ENCODE measurements at places on chromosomes 1 and 21. TPM values are rescaled to one million over a fixed set of nuclear protein-coding genes. Genes with fewer than 3 reads are reported as not detected.

GRCh38 chr1:56029319-56030003, 549.9 kb downstream of the PLPP3 start:
- H3K27ac ChIP-seq, result no peak overlapping the region
- DNase-seq, result no peak
- H3K36me3 ChIP-seq, result no peaks in the 10 kb centered on the region
- no peak overlapping the region for H3K4me3 ChIP-seq
- H3K27me3 ChIP-seq, result no peaks in the 10 kb centered on the region

Gene OR2M7
- total RNA-seq, result not detected

DNA sequence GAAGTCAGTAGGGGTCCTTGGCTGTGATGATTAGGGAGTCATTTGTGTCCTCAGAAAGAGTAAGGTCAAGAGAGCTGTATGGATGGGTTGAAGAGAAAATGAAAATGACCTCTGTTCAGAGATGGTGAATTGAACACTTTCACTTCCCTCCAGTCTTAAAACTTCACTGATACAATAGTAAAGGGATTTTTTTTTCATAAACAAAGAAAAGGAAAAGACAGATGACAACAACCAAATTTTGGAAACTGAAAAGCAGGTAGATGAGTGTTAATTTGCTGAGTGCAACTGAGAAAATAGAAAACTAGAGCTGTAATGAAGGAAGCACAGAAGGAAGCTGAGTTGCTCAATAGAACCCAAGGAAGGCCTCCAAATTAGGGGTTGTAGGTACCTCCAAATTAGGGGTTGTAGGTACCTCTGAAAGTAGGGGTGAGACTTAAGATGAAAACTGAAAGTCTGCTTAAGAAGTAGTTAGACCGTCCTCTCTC, 14.8 kb upstream of the S1PR1 start:
- no peaks in the 10 kb centered on the region for H3K27me3 ChIP-seq
- H3K27ac ChIP-seq, result no peak overlapping the region
- H3K4me3 ChIP-seq, result no peak overlapping the region
- H3K4me1 ChIP-seq, result no peaks in the 10 kb centered on the region

GRCh38 chr1:3922851-3923250, 22.8 kb upstream of the C1orf174 start:
- peaks cover 12% of the 10 kb centered on the region for H3K4me1 ChIP-seq
- no peaks in the 10 kb centered on the region for H3K36me3 ChIP-seq
- no peaks in the 10 kb centered on the region for H3K27me3 ChIP-seq
- H3K4me3 ChIP-seq, result no peak overlapping the region

DNA sequence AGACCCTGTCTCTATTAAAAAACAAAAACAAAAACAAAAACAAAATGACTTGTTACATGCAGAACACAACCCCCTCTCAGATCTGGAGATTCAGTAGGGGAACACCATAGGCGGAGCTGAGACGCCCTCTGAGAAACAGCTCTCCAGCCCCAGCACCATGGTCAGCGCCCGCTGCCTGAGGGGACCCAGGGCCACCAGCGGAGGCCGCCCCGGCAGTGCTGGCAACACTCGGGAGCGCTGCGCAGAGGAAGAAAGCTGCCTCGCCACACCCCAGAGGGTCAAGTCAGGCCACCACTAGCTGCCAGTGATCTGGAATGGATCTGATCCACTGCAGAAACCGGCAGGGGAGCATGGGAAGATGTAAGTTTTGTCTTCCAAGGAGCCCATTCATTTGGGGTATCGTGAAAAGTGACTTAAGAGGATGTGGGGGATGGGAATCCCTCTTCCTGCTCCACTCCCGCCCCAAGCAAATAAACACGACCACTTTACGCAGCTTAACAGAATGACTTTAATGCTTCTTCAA, 3.1 kb downstream of the ACTA1 start:
- peaks cover 44% of the 10 kb centered on the region for H3K4me1 ChIP-seq
- H3K4me3 ChIP-seq, result no peak overlapping the region
- H3K27me3 ChIP-seq, result peaks cover 100% of the 10 kb centered on the region
- no peak overlapping the region for H3K27ac ChIP-seq
- peak; percentile 47 for DNase-seq

- H3K4me3 ChIP-seq, result no peak overlapping the region
- no peaks in the 10 kb centered on the region for H3K27me3 ChIP-seq
Observed at GRCh38 chr1:1332774-1333480, 1.8 kb downstream of the TAS1R3 start.

Measured in stomach (tissue), 19 donors.